Activated gamma-delta T cell treated with Interleukin-2 at 50 U/mL for 16 hours (primary cell): ENCODE measurements at places on chromosomes 1 and 21.

DNA sequence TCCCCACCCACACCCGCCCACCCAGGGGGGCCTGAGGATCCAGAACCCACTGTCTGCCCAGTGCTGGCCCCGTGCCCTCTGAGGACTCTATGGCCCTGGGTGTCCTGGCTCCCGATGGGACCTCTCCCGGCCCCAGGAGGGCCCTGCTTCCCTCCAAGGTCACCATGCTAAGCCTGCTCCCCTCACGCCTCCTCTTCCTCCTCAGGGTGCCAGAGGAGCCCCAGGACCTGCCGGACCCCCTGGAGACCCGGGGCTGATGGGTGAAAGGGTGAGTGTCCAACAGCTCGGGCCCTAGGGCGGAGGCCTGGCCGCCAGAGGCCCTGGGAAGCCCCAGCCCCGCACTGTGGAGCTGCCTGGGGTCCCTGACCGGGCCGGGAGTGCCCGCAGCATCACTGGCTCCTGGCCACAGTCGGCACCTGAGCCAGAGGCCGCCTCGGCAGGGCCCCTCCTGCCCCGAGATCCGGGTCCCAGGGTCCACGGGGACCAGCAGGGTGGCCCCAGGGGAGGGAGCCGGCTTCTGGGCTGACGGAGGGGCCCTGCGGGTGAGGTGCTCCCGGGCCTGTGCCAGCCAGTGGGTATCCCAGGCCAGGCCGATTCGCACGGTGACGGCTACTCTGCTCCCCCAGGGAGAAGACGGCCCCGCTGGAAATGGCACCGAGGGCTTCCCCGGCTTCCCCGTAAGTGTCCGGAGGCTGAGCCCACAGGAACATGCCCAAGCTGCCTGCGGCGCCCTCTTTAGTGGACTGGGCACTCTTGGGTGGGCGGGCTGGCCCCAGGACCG is 16.1 kb downstream of the COL6A1 start:
- DNase-seq = no peak

DNA sequence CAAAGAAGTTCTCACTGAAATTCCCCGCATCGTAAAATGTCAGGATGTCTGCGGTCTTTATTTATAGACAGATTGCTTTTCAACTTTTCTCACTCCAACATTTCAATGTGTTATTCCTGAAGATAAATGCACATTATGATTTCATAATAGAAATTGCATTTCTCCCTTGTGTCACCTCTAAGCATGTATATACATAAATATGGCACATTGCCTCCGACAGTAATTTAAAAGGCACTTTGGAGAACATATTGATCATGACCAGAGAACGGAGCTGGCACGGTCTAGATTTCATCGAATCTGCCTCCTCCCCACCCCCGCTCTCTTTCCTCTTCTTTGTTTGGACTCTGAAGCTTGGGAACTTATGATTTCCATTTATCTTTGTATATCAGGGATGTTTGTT is 54.9 kb upstream of the IGSF21 start:
- DNase-seq = no peak

- peak; percentile 13 for DNase-seq
These were observed 119.7 kb downstream of the HHAT start for GRCh38 chr1:210448297-210448892.

DNA sequence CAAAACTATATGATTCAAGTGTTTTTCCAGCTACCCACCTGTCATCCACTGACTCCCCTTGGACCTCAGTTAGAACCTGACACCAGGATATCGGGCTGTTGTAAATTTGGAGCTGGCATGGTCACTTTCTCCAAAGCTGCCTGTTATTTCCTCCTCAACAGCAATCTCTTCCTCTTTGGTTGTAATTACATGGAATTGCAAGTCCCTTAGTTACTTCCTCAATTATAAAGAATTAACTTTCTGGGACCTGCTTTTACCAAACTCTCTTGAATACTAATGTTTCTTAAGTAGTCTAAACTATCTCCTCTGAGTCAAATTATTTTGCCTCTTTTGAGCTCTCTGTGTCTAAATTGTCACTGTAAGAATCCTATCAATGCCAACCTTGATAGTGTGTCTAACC is 150.3 kb upstream of the SGIP1 start:
- no peak for DNase-seq

DNA sequence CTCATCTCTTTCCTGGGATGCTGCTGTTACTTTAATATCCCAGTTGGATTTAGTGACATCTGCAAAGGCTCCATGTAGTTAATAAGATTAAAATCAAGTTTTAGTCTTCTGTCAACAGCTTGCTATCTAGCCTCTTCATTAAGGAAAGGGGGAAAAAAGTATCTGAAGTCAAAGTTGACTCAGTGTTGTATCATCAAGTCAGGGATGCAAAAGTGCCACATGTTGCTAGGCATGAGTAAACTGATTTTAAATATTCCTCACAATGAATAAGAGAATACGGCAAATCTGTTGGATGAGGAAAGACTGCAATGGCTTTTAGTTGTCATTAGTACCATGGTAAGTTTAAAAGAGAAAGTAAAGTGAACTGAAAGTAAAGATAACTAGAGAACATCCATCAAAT is 383.2 kb upstream of the ZRANB2 start:
- no peak for DNase-seq

DNA sequence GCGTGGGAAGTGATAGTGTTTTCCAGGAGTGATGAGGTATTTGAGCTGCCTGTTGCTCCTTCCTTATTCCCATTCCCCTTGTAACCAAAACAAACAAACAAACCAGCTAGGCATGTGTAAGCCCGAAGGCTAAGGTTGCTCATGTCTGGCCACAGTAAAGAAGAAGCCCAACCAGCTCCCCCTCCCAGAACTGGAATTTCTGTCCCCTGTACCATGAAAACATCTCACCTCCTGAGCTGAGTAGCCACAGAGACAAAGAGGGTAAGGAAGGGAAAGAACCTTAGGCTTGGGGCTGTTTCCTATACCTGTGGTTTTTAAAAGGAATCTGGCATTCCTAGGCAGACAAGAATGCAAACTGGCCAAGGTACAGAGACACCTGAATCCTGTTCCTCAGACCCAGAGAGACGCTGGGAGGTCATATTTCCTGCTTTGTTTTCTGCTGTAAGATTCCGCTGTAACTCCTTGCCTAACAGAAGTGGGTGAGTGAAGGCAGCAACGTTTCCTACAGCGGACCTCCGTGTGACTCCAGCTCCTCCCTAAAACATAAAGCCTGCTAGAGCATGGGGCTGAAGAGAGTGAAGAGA is 41.7 kb upstream of the RAB4A start:
- DNase-seq = no peak

DNA sequence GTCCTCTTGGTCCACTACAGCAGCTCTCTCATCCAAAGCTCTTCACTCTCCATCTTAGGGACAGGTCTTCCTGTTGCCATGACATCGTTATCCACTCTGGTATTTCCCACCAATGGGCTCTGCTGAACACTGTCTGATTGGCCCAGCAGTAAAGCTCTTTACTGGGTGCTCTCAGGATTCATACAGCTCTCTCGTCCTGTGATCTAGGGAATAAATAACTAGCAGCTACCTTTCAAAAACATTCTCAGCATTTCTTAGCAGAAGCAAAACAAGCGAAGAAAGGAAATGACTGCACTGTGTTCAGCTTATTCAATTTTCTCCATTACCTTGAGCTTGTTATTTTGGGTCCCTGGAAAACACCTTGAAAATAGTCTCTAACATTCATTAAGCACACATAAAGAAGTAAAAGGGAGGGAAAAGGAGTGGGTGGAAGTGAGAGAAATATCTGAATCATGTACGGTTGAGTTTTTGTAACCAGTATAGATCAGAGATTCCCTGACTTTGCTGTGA is 163.4 kb upstream of the SGIP1 start:
- no peak for DNase-seq

DNA sequence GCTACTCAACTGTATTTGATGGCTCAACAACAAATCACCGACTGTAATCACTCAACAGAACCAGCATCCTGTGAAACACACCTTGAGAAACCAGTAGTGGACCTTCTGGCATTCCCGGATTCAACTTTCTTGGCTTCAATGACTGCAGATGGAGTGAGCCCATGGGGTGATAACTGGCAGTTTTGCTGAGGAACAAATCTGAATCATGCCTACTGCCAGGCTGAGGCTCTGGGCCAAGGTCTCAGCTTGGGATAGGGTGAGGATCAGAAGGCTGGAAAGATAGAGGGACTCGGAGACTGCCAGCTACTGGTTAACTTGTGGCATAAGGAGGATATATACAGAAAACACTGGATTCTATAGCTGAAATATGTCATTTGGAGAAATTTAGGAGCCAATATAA is 63.5 kb upstream of the DIRAS3 start:
- no peak for DNase-seq
